ENCODE measurements at places on chromosomes 5 and 9.
A peak's percentile ranks its signal among the peaks of the same experiment; 100 is the strongest.

DNA sequence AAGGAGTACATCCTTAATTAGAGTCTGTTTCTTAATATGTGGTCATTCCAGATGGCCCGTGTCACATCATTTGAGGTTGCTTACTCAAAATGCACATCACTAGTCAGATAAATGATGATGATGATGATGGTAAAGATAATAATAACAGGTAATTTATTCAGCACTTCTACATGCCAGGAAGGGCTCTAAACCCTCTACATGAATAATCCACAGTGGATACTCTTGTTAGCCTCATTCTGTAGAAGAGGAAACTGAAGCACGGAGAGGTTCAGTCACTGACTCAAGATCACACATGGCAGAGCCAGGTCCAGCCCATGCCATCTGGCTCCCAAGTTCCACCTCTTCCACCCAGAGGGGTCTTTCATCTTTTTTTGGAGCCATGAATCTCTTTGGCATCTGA, 11.7 kb downstream of the SH3PXD2B start:
- no peak for DNase-seq

- no peak for DNase-seq
These were observed 40.0 kb downstream of the NUDT12 start for GRCh38 chr5:103522586-103522985.

DNA sequence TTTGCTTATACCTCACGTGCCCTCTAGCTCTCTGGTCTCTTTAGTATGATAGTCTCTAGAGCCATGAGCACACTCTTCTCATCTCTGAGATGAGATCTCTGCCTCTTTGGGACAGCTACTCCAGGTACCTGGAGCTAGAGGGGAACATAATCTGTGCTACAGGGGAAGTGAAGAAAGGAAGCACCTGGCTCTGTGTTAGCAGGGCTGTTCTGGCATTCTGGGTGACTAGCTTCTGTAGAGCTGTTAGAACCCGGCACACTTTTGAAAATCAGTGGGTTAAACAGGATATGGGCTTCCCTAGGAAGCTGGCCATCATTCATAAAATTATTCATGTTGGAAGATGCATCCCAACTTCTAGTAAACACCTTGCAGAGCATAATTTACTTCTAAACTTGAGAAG, 224.8 kb downstream of the MCTP1 start:
- no peak for DNase-seq

DNA sequence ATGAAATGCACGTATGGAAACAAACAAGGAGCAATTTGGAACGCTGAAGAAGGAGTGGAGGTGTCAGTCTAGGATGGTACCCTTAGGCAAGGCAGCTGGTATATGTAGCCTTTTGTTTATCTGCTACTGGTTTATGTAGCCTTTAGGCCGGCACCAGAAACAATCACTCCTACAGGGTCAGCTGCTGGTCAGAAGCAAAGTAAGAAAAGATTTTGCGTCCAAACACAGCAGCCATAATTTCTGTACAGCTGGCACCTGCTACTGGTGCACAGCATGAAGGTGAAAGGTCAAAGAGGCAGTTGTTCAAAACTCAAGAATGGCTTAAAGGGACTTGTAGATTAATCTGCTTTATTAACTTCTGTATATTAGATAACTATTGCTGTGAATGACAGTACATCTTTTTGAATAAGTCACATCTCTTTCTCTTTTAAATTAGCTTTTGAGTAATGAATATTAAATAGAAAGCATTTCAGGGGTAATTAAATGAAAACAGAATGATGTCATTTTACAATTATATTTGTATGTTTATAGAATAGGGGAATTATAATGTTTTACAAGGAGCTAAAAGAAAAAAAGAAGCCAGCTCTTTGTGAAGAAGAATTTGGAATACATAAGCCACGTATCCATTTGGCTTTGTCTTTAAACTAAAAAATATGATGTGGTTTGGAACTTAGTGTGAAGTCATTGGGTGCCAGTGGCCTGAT, 33.1 kb upstream of the TLX3 start:
- no peak for DNase-seq

DNA sequence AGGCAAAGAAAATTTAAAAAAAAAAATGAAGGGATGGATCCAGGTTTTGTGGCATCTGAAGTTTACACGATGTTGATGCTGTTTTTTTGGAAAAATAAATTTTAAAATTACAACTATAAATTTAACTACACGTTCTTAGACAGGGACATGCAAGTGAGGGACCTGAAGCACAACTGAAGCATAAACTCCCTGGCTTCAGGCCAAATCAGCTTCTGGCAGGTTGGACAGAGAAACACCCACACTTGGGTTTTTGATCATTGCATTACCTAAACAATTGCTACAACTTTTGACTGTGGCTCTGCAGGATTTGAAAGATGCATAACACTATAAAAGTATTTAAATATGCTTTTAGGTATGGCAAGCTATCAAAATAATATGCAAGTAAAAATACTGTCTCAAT, 1318.3 kb upstream of the DMAC1 start:
- no peak for DNase-seq

DNA sequence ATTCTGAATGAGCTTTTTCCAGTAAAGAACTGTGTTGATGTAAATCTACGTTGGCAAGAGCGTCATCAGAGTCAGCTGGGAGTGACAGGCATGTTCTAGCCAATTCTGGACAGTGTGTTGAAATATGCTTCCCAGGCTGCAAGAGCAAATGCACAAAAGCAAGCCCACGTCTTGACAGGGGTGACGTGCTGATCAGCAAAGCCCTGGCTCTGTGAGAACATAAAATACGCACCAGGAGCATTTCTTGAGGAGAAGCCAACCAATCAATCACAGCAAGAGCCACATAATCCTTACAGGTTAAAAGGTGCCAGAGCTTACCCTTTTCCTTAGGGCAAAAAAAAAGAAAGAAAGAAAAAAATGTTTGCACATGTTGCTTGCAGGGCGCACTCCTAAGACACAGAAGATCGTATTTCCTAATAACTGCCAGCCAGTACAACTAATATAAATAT, 148.1 kb downstream of the PDE4D start:
- peak; percentile 61 for DNase-seq

DNA sequence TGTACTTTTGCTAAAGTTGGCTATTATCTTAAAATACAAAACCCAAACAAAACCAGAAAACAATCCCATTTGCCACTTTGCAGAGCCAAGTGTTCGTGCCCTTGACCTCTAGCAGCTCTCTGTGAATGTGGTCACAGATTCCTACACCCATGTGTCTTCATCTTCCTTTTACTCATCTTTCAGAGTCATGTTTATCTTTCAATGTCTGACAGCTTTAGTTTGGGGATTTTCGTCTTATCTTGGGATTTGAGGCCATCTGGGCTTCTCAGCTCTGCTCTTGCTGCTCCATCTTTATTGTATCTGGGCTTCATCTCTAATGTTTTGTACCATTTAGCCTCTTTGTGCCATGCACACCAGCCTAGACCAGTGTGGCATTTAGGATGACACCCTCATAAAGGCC, 81.0 kb downstream of the DAPK1 start:
- DNase-seq = peak; percentile 51
